ENCODE measurements at places on chromosomes 5 and 9.

DNA sequence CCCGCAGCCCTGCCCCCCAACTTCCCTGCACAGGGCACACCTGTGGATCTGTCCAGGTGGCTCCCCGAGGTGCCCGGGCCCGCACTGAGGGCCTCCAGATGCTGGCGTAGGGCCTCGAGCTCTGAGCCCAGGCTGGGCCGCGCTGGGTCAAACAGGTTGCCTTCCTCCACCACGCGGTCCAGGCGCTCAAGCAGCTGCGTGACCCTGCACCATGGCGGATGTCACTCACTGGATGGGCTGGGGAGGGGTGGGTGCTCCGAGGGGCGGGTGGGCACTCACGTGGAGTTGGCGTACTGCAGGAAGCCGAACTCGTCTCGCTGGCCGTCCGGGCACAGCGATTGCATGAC is 5.4 kb downstream of the ABCA2 start:
- DNase-seq: no peak

DNA sequence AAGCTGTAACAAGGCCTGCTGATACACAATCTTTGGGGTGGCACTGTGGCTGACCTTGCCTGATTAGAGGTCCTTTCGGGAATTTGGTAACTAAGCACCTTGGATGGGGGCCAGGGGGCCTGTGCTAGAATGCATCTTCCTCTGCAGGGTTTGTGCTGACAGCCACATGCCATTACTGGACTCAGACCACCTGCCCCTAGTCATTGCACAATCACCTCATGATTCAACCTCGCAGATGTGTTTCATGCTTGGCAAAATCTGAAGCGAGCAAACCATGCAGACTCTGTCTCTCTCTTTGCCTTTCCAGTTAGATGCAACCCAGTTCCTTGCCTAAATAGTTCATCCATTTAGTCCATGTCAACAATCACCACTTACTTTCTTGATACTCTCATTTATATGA is 96.5 kb upstream of the ERCC6L2 start:
- no peak for DNase-seq

GRCh38 chr9:21813575-21814473 is 11.4 kb downstream of the MTAP start:
- DNase-seq: no peak

DNA sequence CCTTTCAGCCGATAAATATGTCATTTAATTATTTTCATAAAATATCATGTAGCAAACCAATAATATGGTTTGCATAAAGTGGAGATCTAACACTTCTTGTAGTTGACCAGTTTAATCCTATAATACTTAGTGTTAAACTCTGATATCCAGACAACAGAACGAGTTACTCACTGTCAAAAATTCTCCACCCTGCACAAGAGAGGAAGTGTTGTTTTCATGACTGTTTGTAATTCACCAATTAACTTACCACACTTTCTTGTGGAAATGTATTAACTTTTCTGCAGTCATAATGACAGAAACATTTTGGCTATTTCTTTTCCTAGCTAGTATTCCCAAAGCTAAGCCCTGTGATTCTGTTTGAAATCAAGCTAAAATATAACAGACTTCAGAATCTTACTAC is 555.3 kb upstream of the FTMT start:
- no peak for DNase-seq

Measured in activated CD8-positive, alpha-beta memory T cell treated with anti-CD3 and anti-CD28 coated beads, Interleukin-2, amount 50 U/mL, for 48 hours (primary cell).